Ovary (tissue), 10 donors: ENCODE measurements at places on chromosomes 16 and 17. TPM values are rescaled to one million over a fixed set of nuclear protein-coding genes. Genes with fewer than 3 reads are reported as not detected.

Gene CCL11
- total RNA-seq, result not detected

Gene NECAB2
- total RNA-seq, result not detected

Gene TAX1BP3
- total RNA-seq, result 141 TPM

Gene FN3KRP
- total RNA-seq, result 48.6 TPM

Gene GCGR
- total RNA-seq, result not detected

Gene LPO
- total RNA-seq, result 1.6 TPM

Gene TNS4
- total RNA-seq, result not detected

Gene KCNG4
- total RNA-seq, result not detected
